ENCODE measurements at places on chromosomes 1 and 21.

DNA sequence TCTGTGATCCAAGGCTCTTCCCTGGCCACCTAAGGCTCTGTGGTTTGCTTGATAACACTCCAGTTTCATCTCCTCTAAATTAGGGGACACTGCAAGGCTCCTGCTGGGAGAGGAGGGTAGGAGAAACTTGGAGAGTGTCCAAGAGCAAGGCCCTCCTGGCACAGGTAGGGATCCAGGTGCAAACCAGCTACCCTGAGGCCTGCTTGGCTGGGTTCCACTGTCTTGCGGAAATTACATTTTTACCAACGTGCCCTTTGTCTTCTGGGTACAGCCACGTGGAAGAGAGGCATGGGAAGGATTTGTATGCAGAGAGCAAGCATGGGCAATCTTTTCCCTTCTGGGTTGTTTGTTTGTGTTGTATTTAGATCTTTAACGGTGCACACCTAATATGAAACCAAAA is 132.5 kb downstream of the PRDM2 start:
- no peak for DNase-seq

DNA sequence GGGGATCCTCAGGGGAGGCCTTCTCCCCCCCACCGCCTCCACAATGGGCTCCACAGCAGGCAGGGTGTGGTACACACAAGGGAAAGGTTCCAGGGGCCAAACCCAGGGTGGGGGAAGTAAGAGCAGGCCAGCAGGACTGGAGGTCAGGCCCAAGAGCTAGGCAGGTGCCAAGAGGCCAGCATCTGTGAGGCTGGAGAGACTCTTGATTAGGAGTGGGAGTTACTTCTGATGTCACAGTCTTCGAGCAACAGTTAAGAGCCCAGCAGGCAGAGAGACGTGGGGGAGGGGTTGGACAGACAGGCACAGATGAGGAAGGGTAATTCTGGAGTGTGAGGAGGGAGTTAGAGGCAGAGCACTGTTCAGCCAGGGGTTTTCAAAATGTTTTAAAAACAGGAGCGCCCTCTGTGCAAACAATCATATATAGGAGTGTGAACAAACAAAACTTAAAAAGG is 55.8 kb downstream of the SLC9A1 start:
- no peak for DNase-seq

DNA sequence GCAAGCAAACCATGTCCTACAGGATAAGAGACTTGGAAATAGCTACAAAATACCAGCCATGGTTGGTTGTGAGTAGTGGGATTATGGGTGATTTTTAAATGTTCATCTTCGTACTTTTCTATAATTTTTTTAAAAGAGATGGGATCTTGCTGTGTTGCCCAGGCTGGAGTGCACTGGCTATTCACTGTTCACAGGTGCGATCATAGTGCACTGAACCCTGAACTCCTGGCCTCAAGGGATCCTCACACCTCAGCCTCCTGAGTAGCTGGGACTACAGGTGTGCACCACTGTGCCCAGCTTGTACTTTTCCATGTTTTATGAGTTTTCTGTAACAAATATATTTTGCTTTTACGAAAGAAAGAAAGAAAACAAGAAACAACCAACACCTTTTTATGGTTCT is 224.2 kb downstream of the FOXD2 start:
- no peak for DNase-seq

GRCh38 chr1:161092621-161093028 is 3.3 kb upstream of the NECTIN4 start:
- no peak for DNase-seq

DNA sequence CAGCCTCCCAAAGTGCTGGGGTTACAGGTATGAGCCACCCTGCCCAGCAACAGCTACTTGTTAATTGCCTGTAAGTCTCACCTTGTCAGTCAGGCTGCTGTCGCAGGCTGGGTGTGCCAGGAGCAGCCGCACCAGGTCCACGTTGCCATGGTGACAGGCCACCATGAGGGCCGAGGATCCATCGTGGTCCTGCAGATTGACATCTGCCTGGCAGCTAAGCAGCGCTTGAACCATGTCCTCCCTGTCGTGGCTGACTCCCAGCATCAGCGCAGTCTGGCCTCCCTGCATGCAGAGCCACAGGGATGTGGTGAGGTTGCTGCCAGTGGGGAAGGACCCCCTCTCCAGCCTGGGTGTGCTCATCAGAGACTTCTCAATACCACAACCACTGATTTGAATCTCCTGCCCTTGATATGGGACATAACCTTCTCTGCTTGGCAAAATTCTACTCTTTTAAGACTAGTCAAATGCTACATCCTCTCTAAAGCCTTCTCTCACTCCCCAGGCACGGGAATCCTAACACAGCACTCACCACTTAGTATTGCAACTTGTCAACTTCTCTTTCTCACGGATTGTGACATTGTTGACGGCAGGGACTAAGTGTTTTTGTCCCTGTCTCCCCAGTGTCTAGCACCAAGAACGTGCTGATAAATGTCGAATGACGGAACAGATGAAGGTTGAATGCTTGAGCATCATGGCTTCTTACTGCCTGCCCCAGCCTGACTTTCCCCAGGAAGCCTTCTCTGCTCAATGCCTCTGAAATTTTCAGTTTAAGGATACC is 52.9 kb downstream of the L1TD1 start:
- no peak for DNase-seq

DNA sequence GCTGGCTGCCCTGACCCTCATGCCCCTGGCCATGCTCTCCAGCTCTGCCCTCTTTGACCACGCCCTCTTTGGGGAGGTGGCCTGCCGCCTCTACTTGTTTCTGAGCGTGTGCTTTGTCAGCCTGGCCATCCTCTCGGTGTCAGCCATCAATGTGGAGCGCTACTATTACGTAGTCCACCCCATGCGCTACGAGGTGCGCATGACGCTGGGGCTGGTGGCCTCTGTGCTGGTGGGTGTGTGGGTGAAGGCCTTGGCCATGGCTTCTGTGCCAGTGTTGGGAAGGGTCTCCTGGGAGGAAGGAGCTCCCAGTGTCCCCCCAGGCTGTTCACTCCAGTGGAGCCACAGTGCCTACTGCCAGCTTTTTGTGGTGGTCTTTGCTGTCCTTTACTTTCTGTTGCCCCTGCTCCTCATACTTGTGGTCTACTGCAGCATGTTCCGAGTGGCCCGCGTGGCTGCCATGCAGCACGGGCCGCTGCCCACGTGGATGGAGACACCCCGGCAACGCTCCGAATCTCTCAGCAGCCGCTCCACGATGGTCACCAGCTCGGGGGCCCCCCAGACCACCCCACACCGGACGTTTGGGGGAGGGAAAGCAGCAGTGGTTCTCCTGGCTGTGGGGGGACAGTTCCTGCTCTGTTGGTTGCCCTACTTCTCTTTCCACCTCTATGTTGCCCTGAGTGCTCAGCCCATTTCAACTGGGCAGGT is 3.8 kb downstream of the GPR61 start:
- no peak for DNase-seq

Measured in activated CD8-positive, alpha-beta memory T cell treated with anti-CD3 and anti-CD28 coated beads for 1 hour (primary cell).